ENCODE measurements at places on chromosomes 16 and 17. TPM values are rescaled to one million over a fixed set of nuclear protein-coding genes. Genes with fewer than 3 reads are reported as not detected.

GRCh38 chr17:50947782-50948543, 81.8 kb upstream of the TOB1 start:
- H3K4me1 ChIP-seq = peaks cover 14% of the 10 kb centered on the region
- H3K4me3 ChIP-seq = no peak overlapping the region
- no peaks in the 10 kb centered on the region for H3K36me3 ChIP-seq
- DNase-seq = peak; percentile 61
- no peak overlapping the region for H3K27ac ChIP-seq

The PHKG2 gene
- 41.6 TPM for total RNA-seq

GRCh38 chr16:641326-642188, at the start of gene MCRIP2:
Gene MCRIP2 (plus strand): TSS chr16:641828. CDS start chr16:641992, 164 bp downstream.
- H3K36me3 ChIP-seq = no peaks in the 10 kb centered on the region
- peaks cover 17% of the 10 kb centered on the region for H3K4me1 ChIP-seq
- peak; percentile 88 for DNase-seq
- H3K27ac ChIP-seq = peak within 1 kb of the TSS; percentile 82
- no peaks in the 10 kb centered on the region for H3K27me3 ChIP-seq
- peak within 1 kb of the TSS; percentile 73 for H3K4me3 ChIP-seq

The KRTAP2-2 gene
- not detected for total RNA-seq

- H3K36me3 ChIP-seq = no peaks in the 10 kb centered on the region
- no peak for DNase-seq
- no peak overlapping the region for H3K4me3 ChIP-seq
Observed at GRCh38 chr16:31078597-31079341, 4.5 kb downstream of the ZNF646 start.

The TSPOAP1 gene
- total RNA-seq = 49.0 TPM

The TMEM92 gene
- total RNA-seq = 0.34 TPM

The P4HB gene
- 435 TPM for total RNA-seq

The SNX20 gene
- total RNA-seq = 0.48 TPM

The HES7 gene
- 0.95 TPM for total RNA-seq

GRCh38 chr17:48554412-48555257, 9.7 kb upstream of the HOXB2 start:
- H3K4me1 ChIP-seq = no peaks in the 10 kb centered on the region
- DNase-seq = no peak
- peaks cover 3% of the 10 kb centered on the region for H3K27me3 ChIP-seq
- no peaks in the 10 kb centered on the region for H3K36me3 ChIP-seq

GRCh38 chr17:50527949-50528474, 4.5 kb upstream of the EPN3 start:
- H3K4me1 ChIP-seq = peaks cover 2% of the 10 kb centered on the region
- DNase-seq = no peak
- H3K27ac ChIP-seq = no peak overlapping the region
- H3K36me3 ChIP-seq = no peaks in the 10 kb centered on the region
- H3K27me3 ChIP-seq = no peaks in the 10 kb centered on the region

DNA sequence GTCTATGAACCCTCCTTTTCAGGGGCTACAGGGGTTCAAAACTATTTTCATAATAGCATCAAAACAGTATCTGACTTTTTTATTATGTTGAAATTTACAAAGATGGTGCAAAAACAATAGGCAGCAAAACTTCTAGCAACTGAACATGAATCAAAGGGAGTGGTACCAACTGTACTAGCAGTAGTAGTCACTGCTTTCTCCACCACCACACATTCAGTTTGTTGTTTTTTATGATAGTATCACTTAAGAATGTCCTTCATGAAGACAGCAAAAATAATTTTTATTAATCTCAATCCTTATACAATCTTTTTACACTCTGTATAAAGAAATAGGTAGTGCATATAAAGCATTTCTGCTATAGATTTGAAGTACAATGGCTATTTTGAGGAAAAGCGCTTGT, 47.6 kb downstream of the MED13 start:
- no peak overlapping the region for H3K27ac ChIP-seq
- DNase-seq = no peak
- H3K4me3 ChIP-seq = no peak overlapping the region
- H3K27me3 ChIP-seq = no peaks in the 10 kb centered on the region
- no peaks in the 10 kb centered on the region for H3K36me3 ChIP-seq

DNA sequence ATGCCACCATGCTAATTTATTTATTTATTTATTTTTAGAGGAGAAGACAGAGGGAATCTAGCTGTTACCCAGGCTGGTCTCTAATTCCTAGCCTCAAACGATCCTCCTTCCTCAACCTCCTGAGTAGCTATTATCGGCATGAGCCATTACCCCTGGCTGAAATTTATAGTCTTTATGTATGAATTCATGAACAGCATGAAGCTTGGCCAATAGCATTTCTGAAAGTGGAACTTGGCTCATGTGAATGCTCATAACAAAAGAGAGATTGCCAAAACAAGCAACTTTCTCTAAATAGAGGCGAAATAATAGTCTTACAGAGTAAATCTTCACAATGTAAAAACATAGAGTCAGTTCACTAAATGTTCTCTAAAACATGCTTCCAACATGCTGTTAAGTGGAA, 30.1 kb upstream of the SMURF2 start:
- H3K27ac ChIP-seq = no peak overlapping the region
- H3K36me3 ChIP-seq = no peaks in the 10 kb centered on the region
- no peaks in the 10 kb centered on the region for H3K4me1 ChIP-seq
- no peak for DNase-seq

GRCh38 chr17:81962499-81963441, 1.8 kb upstream of the NOTUM start:
- no peak overlapping the region for H3K27ac ChIP-seq
- no peaks in the 10 kb centered on the region for H3K36me3 ChIP-seq
- no peak overlapping the region for H3K4me3 ChIP-seq
- H3K4me1 ChIP-seq = peaks cover 9% of the 10 kb centered on the region
- peak; percentile 43 for DNase-seq

GRCh38 chr16:66378741-66379570, 12.5 kb downstream of the CDH5 start:
- no peaks in the 10 kb centered on the region for H3K36me3 ChIP-seq
- no peak overlapping the region for H3K4me3 ChIP-seq
- no peak overlapping the region for H3K27ac ChIP-seq
- H3K27me3 ChIP-seq = no peaks in the 10 kb centered on the region
- DNase-seq = no peak

DNA sequence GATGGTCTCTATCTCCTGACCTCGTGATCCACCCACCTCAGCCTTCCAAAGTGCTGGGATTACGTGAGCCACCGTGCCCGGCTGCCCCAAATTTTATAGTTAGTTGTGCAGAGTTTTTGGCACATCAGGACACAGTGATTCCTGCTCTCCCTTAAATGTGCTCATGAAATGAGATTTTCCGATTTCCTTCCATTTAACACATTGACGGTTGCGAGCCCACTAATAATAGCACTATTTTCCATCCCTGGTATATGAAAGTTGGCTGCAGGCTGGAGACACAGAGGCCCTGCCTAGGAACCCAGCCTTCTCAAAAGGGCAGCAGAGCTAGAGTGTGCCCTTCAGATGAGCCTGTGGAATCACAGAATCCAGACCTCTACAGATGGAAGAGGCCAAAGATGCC, 17.4 kb upstream of the MYH10 start:
- H3K36me3 ChIP-seq = no peaks in the 10 kb centered on the region
- no peak overlapping the region for H3K4me3 ChIP-seq
- H3K27ac ChIP-seq = no peak overlapping the region
- H3K4me1 ChIP-seq = no peaks in the 10 kb centered on the region

DNA sequence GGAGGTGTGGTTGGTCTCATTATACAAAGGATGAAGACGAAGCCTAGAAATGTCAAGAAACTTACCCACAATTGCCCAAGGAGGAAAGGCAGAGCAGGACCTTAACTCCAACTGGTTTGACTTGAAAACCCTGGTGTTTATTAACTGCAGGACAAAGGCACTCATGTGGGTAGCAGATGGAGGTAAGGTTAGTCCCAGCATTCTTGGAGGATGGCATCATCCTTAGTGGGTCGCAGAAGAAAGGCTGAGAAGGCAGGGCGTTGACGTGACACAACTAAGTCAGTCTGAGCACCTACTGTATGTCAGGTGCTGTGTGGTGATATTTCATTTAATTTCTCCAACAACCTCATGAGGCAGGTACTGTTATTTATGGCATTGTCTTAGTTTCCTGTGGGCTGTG, 101.3 kb downstream of the HAPSTR1 start:
- DNase-seq = no peak
- H3K27me3 ChIP-seq = no peaks in the 10 kb centered on the region
- no peak overlapping the region for H3K4me3 ChIP-seq
- H3K36me3 ChIP-seq = no peaks in the 10 kb centered on the region
- no peaks in the 10 kb centered on the region for H3K4me1 ChIP-seq
- no peak overlapping the region for H3K27ac ChIP-seq

- no peak for DNase-seq
- H3K4me3 ChIP-seq = no peak overlapping the region
- no peaks in the 10 kb centered on the region for H3K36me3 ChIP-seq
- no peaks in the 10 kb centered on the region for H3K27me3 ChIP-seq
Observed at GRCh38 chr16:67942200-67942509, 1.8 kb downstream of the LCAT start.

The MILR1 gene
- total RNA-seq = 6.8 TPM

The KRT20 gene
- 0.27 TPM for total RNA-seq

DNA sequence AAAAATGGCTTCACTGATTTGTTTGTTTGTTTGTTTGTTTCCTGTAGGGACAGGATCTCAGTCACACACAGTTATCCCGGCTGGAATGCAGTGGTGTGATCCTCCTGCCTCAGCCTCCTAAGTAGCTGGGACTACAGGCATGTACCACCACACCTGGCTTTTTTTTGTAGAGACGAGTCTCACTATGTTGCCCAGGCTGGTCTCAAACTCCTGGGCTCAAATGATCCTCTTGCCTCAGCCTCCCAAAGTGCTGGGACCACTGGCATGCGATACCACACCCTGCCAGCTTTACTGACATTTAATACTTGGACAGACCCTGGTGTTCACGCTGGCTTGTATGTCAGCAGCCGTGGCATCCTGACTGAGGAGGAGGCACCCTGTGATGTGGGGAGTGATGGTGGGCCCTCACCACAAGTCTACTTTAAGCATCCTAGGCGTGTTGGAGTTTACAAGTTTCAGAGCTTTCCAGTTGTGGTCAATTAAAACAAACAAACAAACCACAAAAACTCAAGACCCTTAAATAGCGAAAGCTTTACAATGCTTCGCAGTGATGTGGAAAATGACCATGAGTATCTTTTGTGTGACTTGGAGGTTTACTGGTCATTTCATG, 5.1 kb downstream of the ABCA3 start:
- H3K4me3 ChIP-seq = no peak overlapping the region
- H3K36me3 ChIP-seq = no peaks in the 10 kb centered on the region
- DNase-seq = no peak
- peaks cover 5% of the 10 kb centered on the region for H3K4me1 ChIP-seq

The NEUROD2 gene
- total RNA-seq = not detected

The SLC35G3 gene
- total RNA-seq = not detected

Data from ovary (tissue), 10 donors.